Stimulated activated CD8-positive, alpha-beta memory T cell treated with anti-CD3 and anti-CD28 coated beads, Interleukin-7, amount 100 ng/mL, for 1 hour (primary cell): ENCODE measurements at places on chromosomes 4 and X.

GRCh38 chr4:74884266-74884665 lies 48.6 kb upstream of the PARM1 start:
- no peak for DNase-seq

- no peak for DNase-seq
These were observed 94.6 kb downstream of the STIM2 start for GRCh38 chr4:26955241-26955640.

GRCh38 chr4:151260526-151260925 lies 16.4 kb upstream of the PRSS48 start:
- DNase-seq: no peak

- no peak for DNase-seq
These were observed 14.7 kb upstream of the CBR4 start for GRCh38 chr4:169024762-169025161.

DNA sequence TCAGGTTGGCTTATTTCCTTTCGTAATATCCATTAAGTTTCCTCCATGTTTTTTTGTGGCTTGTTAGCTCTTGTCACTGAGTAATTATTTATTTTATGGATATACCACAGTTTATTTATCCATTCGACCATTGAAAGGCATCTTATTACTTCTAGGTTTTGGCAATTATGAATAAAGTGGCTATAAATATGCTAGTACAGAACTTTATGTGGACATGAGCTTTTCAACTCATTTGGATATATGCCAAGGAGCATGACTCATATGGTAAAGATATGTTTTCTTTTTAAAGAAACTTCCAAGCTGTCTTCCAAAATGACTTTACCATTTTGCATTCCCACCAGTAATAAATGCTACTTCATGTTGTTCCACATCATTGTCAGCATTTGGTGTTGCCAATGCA lies 803.6 kb downstream of the GLUD2 start:
- no peak for DNase-seq

DNA sequence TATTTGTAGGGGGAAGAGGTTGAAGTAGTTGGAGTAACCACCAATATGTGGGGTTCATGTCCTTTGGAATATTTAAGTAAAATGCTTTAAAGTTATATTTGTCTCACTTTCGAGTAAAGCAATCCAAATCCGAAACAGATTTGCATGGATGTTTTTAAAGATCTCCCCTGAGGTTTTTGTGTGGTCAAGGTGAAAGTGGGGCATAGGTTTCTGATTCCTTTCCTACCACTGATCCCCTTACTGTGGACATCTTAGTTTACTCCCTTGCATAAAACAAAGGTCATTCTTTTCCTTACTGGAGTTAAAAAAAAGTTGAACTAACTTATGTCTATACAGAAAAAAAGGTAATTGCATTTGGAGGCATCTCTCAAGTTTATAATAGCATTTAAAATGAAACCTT lies 71.9 kb upstream of the PHOX2B start:
- no peak for DNase-seq

DNA sequence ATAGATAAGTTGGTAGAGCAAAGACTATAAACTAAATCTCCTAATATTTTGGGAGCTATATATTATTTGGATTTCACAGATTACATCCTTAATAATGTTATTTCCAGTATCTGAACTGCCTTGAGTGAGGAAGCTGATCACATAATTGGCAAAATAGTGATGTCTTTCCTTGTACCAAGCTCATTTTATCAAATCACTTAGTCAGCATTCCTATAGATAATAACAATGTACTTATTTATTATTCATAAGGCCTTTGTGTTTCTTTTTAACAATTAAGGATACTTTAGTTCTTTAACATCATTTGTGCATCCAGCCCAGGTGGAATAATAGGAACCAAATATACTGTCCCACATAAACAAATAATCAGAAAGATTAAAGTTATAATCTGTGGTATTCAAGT lies 1093.6 kb downstream of the PCDH18 start:
- DNase-seq: no peak

DNA sequence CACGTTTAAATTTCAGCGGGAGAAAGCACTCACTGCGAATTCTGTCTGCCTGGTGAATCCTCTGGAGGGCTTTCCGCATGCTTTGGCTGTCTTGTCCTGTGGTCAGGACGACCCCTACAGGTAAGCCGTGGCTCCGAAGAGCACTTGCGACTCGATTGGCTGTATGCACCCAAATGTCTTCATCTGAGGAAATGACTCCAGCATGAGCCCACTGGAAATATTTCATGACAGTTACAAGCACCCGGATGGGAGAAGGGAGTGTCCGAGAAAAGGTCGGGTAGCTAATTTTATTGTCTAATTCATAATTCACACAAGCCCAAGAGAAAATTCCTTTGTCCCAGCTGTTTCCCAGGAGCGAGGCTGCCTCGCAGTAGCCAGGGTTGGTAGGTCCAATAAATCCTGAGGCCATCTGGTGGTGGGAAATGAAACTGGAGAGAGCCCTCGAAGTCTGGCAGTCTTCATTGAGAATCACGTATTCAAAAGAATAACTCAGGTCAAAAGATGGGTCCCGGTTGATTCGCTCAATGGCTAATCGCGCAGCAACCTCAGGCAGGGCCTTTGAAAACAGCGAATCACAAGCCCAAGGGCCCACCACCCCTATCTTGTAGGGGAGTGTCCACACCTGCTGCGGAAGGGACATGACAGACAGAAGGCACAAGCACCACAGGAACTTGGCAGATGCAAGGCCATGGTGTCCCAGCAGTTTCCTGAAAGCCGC lies 6.6 kb downstream of the GUCY2F start:
- no peak for DNase-seq

- DNase-seq: no peak
These were observed 54.1 kb upstream of the AP1S2 start for GRCh38 chrX:15908603-15909290.

GRCh38 chrX:70087857-70088630 lies 25.8 kb downstream of the OTUD6A start:
- DNase-seq: no peak

DNA sequence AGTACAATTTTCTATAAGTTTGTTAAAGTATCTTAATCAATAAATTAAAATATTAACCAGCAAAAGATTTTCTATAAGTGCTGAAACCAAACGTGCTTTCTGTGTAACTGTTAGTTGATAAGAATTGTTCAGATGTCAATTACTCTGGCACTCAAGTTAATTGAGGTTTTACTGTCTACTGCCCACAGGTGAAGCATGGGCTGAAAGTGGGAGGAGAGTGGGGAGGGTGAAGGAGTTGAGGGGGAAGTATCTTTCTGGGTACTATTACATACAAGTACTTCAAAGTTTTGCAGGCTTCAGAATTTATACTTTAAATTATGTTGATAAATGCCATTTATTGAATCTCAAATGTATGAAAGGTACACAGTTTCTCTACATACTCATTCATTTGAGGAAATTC lies 19.1 kb upstream of the CXCL3 start:
- no peak for DNase-seq

- DNase-seq: no peak
These were observed 414.3 kb upstream of the RPS6KA3 start for GRCh38 chrX:20680998-20681397.

- DNase-seq: no peak
These were observed 71.0 kb upstream of the OTUD4 start for GRCh38 chr4:145251391-145251790.

DNA sequence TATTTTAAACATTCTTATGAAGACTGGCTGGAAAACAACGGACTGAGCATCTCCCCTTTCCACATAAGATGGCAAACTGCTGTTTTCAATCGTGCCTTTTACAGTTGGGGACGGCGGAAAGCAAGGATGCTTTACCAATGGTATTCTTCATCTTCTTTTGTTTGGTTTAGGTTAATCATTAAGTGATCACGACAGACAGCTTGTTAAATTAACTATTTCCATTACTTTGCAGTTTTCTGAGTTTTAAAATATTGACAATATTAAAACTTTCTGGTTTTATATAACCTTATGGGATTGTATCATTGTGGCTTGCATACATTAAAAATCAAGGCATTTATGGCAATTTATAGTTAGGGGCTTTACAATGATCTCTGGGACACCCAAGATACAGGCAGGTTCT lies 3.8 kb downstream of the MBTPS2 start:
- no peak for DNase-seq

- DNase-seq: no peak
These were observed 214.2 kb upstream of the PCDH10 start for GRCh38 chr4:132934911-132935310.

DNA sequence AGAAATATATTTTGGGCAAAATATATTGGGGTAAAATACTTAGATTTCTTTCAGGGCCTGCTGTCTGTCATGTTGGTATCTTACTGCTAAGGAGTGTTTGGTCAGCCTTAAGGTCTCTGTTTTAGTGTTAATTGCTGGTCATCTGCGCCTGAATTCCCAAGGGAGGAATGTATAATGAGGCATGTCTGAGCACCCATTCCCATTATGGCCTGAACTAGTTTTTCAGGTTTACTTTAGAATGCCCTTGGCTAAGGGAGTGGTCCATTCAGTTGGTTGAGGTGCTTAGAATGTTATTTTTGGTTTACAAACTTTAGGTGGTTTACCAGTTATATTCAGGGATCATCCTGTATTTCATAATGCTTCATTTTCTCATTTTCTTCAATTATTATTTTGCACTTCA lies 125.9 kb downstream of the CFAP299 start:
- DNase-seq: no peak

GRCh38 chr4:1480720-1481119 lies 74.5 kb upstream of the NKX1-1 start:
- DNase-seq: no peak

DNA sequence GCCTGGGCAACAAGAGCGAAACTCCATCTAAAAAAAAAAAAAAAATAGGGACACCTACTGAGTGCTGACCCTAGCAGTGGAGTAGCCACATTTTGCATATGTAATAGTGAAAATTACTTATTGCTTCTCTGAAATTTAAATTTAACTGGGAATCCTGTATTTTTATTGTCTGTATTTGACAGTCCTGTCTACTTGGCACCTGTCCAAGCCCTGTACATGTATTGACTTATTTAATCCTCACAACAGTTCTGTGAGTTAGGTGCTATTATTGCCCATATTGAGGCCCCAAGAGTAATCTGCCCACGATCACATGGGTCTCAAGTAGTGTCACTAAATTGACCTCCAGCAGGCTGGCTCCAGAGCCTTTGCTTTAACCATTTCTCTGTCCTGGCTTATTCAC lies 81.6 kb downstream of the WDR19 start:
- no peak for DNase-seq

DNA sequence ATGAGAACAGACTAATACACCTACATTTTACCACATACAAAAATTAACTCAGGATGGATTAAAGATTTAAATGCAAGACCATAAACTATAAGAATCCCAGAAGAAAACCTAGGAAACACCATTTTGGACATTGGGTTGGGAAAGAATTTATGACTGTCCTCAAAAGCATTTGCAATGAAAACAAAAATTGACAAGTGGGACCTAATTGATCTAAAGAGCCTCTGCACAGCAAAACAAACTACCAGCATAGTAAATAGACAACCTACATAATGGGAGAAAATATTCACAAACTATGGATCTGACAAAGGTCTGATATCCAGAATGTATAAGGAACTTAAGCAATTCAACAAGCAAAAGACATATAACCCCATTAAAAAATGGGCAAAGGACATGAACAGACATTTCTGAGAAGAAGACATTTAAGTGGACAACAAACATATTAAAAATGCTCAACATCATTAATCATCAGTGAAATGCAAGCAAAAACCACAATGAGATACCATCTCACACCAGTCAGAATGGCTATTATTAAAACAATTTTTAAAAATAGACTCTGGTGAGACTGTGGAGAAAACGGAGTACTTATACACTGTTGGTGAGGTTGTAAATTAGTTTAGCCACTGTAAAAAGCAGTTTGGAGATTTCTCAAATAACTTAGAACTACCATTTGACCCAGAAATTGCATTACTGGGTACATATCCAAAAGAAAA lies 221.7 kb upstream of the DIPK2B start:
- DNase-seq: no peak

DNA sequence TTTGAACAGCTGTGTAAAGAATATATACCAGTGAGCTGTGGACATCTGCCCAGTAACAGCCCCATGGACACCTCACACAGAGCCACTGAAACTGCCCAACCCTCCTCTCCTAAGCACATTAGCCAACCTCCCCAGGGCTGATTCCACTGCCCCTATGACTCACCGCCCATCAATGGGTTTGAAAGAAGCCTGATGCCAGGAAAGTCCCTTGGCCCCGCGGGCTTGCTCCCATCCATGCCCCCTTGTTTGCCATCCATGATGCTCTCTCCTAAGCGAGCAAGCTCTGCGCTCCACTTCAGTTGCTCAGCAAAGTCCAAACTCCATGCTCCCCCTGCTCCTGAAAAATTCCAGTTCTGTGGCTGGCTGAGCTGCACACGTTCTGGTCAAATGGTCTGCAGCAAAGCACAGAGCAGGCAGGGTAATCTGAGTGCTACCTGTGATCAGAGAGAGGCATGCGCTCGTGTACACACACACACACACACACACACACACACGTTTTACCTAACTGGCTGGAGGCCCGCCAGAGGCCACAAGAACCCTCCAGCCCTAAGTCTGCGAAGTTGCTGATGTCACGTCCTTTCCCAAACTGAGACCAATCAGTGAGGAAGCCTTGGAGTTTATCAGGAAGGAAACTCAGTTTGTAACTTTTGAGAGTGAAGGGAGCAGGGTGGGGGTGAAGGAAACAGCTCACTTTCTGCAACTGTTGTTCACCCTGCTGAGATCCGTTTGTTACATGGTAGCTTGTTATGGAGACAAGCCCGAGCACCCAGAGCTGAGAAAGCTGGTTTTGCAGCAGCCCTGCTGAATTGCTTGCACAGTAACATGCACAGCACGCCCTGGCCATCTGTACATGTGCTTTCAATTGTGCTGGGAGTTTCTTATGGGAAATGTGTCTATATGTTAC lies at the start of gene ASB9:
Gene ASB9, minus strand, starts transcription at position 466 of the 904 bp plus-strand sequence. Its CDS starts 209 bp downstream, at position 257.
- no peak for DNase-seq

GRCh38 chr4:137446071-137446470 lies 86.2 kb downstream of the PCDH18 start:
- no peak for DNase-seq

DNA sequence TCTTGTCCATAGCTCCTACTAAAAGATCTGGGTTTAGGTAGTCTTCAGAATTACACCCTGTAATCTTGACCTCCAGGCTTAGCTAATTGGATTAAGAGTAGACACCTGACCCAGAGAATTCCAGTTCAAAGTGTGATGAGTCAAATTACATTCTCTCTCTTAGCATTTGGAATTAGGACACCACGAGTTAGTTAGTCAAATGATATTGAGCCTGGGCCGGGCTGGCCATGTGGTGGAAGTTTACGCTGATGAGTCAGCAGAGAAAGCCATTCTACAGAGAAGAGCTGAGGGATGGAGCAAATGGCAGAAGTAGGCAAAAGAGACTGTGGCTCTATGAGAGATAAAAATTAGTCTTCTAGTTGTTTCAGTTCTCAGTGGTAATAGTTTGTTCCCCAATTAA lies 31.1 kb downstream of the CEP44 start:
- DNase-seq: no peak

- no peak for DNase-seq
These were observed 49.9 kb downstream of the APBB2 start for GRCh38 chr4:41164405-41164804.

GRCh38 chrX:128781506-128781905 lies 729.3 kb upstream of the ACTRT1 start:
- DNase-seq: no peak

DNA sequence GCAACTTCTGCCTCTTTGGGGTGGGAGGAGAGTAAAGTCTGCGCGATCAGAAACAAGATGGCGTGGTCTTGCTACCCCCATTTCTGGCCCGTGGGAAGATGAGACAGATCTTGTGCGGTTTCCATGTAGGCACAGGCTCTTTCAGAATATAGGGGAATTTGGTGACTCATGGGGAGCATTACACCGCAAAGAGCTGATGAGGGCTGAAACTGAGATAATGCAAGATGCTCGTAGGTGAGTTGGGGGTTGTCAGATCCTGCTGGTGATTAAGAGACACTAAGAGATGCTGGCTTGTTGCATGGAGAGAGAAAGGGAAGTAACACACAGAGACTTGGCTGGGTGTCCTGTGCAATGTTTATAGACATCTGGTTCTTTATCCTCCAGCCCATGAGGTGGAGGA lies 1.5 kb downstream of the EVC start:
- DNase-seq: no peak
